GM12864 (cell line): ENCODE measurements at places on chromosomes 1 and 21.

DNA sequence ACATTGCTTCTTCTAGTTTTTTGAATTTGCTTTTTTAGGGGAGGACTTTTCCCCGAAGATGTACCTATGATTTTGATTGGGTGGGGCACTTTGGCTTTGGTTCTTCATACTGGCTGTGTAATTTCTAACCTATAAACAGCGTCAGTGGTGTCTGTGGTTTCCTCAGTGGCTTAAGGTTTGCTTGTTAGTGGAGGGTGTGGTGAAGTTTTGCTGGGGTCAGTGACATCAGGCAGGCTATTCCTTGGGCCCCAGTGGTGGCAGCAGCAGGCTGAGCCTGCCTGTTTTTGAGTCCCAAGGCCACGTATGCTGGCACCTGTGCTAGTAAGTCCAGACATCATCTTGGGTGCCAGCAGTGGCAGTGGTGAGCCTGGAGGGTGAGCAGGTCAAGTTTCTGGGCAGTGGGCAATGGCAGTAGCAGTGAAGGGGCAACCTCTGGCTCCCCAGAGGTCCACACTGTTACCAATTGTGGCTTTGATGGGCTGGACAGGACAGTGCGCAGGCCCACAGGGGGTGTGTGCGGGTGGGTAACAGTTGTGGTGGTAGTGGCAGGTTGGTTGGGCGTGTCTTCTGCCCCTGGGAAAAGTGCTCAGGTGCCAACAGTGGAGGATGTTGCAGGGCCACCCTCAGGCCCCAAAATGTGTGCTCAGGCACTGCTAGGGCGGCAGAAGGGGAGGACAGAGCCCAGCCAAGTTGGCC is 54.9 kb upstream of the B3GALT2 start:
- DNase-seq, result no peak

DNA sequence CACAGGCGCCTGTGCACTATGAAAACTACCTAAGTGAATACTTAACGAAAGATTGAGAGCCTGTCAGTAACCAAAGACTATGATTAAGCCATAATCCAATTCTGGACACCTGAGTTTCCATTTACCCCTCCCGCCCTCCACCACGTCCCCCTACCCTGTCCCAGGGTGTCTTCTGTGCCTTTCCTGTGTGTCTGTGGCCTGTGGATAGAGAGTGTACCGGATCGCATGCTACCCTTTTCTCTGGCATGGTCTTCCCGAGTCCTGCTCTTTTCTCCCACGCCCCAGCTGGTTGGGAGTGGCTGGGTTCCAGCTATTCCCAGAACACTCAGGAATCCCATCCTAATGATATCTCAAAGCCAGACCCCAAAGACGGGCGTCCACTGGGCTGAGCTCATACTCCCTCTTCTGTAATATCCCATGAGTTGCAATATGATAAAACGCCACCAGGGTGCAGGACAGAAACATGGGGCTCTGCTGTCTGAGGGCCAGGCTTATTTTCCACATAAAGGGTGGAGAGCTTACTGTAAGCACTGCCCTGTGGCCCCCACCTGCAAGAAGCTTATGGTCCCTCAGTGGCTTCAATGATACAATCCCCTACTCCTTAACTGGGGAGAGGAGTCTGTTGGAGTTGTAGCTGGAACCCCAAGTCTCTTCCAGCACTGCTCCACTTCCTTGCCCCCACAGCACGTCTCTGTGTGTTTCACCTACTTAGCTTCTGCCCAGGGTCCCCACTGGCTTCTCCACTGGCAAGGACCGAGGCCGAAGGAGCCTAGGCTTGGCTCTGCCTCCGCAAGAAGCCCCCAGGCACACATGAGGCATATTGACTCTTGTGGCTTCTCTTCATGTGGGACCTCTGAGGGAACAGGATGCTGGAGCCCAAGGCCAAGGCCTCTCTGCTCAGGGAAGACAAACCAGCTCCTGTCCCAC is 17.6 kb upstream of the ALX3 start:
- DNase-seq, result peak; percentile 10

DNA sequence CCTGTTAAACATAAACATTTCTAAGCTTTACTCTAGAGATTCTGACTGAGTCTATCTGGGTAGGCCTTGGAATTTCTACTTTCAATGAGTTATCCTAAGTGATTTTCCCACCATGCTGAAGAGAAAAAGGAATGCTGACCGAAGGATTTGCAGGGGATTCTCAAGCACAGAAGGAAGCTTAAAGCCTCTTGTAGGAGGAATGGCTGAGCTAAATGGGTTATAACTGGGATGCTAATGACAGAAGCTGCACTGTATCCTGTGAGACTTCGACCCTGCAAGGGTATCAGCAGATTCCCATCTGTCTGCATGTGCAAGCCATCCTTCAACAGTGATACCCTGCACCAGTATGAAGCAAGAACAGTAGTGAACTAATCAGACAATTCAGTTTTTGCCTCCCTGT is 35.4 kb downstream of the SLC35D1 start:
- no peak for DNase-seq

DNA sequence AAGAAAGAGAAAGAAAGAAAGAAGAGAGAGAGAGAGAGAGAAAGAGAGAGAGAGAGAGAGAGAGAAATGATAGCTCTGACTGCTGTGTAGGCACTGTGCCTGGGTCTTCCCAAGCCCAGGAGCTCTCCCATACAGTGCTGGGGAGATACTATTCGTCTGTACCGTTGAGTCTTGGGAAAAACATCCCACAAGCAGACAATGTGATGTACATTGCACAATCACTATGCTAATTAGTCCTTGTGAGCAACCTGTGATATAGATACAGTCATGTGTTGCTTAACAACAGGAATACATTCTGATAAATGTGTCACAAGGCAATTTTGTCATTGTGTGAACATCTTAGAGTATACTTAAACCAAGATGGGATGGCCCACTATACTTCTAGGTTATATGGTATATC is 381.0 kb downstream of the HHAT start:
- DNase-seq, result no peak

- no peak for DNase-seq
Observed at GRCh38 chr1:9086796-9087195, 17.4 kb upstream of the SLC2A5 start.

DNA sequence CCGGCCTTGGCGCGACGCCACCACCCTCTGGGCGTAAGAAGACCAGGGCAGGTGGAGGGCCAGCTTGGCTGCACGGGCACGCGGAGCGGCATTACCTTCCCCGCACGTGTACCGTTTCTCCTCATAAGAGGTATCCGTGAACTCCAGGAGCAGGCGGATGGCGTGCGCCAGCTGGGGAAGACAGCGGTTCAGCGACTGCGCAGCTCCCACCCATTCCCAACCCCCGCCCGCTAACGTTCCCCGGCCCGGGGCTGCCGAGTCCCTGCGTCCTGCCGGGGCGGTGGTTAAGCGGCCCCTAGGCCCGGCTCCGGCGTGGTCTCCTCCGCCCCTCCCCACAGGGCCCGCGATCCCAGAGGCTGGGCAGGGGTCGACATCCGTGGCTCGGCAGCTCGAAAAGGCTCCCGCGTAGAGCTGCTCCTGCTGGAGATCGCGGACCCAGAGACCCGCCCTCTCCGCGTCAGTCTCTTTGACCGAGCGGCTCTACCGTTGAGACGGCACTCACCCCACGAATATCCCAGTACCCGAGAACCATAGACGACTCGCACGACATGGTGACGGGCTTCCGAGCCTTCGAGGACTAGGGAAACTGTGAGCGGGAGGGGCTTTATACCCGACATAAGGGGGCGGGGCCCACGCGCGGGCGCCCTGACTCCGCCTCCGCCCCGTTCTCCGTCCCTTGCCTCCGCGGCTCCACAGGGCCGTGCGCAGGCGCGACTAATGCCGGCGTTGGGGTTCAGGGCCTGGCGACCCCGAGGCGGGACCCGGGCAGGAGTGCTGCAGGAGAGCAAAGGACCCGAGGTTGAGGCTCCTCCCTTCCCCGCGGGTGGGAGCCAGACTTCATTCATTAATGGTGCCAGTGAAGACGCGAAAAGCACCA is 862 bp downstream of the GSTM3 start:
- DNase-seq, result peak; percentile 7

GRCh38 chr21:40613546-40614030 is 233.4 kb downstream of the DSCAM start:
- no peak for DNase-seq

DNA sequence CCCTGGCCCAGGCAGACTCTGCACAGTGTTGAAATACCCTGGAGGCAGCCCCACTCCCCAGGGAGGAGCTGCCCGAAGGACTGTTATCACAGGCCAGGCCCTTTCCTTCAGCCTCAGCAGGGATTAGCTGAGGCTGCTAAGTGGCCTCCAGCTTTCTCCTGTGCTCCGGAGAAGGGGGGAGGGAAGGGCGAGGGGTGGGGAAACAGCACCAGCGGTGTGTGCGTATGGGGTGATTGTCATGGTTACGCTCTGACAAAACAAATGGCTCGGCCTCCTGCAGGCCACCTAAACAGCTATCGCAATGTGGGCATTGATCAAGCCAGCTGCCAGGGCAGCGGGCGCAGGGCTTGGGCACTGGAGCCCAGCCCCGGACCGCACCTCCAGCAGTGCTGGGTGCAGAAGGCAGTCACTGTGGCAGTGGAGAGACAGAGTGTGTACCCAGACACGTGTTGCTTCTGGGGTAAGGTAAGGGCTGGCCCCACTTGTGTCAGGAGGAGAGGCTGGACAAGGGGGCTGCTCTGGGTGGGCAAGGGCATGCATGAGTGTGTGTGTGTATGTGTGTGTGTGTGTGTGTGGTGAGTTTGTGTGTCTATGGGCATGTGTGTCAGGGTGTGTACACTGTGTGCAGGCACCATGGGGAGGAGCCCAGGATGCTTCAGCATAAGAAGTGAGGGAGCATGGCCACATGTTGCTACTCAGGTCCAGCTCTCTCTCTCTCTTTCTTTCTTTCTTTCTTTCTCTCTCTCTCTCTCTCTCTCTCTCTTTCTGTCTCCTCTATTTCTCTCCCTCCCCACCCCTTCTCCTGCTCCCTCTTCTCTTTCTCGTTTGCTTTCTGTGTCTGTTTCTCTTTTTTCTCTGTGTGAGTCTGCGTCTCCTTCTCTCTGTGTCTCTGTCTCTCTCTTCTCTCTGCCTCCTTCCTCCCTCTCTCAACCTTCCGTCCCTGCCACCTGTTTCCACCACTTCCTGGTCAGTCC is at the start of gene VWA5B1:
Gene VWA5B1, plus strand, starts transcription at position 252 of the 974 bp plus-strand sequence. CDS start 19,727 bp downstream, outside the sequence.
- no peak for DNase-seq

- no peak for DNase-seq
Observed at GRCh38 chr21:36686955-36687354, 12.0 kb upstream of the SIM2 start.

DNA sequence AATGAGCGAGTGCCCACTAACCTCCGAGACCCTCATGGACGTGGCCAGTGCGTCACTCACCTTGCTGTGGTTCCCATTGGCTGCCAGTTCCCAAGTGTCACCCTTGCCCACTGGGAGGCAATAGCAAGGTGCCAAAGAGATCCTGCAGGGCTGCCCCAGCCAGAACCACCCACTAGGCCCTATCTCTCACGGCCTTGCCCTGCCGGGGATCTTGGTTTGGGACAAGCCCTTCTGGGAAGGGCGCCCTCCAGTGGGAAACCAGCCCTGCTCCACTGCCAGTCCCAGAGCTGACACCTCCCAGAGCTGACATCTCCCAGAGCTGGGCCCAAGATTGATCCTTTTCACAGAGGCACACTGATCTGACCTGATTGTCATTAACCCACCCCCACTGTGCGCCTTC is 2.1 kb upstream of the SELENON start:
- no peak for DNase-seq

GRCh38 chr1:206841609-206842323 is 23.7 kb upstream of the IL20 start:
- DNase-seq, result no peak

DNA sequence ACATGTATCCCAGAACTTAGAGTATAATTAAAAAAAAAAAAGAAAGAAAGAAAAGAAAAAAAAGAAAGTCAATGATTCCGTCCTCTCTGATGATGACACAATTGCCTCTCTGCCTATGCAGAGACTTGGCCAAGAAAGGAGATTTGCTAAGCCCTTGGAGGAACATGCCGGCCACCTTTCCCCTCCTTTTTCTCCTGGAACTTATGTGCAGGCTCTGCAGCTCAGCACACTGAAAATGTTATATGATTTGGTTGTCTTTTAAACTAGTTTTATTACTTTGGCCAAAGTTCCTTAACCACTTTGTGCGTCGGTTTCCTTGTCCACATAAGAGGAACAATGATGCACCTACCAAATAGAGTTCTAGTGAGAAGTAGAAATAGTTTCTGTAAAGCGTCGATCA is 111.4 kb upstream of the ZNF644 start:
- no peak for DNase-seq

- DNase-seq, result no peak
Observed at GRCh38 chr1:30895944-30896660, 12.5 kb downstream of the SDC3 start.

DNA sequence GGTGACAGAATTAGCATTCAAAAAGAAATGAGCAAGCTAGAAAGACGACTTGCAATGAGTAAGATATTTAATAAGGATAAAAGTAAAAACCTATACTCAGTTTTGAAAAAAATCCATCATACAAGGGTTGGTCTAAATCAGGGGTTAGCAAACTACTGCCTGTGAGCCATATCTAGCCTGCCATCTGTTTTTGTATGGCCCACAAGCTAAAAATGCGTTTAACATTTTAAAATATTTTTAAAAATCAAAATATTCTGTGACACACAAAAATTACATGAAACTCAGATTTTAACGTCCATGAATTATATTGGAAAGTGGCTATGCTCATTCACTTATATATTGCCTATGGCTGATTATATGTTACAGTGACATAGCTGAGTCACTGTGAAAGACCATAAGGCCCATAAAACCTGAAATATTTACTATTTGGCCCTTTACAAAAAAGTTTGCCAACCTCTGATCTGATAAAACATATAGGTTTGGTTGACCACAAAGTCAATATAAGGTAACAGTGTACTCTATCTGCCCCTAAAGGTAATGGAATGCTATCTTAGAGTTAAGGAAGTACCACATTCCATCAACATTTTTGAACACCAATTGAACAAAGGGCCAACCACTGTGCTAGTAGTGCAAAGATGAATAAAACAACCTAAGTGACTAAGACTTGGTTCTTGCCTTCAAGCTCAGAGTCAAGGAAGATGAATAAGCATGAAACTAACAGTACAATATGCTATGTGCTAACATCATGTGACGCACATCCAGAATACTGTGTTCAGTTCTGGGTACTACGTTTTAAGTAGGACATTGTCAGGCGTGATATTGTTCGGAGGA is 3.2 kb downstream of the IFT25 start:
- DNase-seq, result no peak

- DNase-seq, result no peak
Observed at GRCh38 chr1:217867446-217867995, 236.4 kb downstream of the SPATA17 start.

GRCh38 chr1:245971711-245972085 is 535.4 kb downstream of the SMYD3 start:
- DNase-seq, result no peak

- DNase-seq, result no peak
Observed at GRCh38 chr1:156356875-156357534, 12.0 kb upstream of the RHBG start.

GRCh38 chr1:22969304-22969709 is 3.4 kb downstream of the LACTBL1 start:
- DNase-seq, result no peak

- no peak for DNase-seq
Observed at GRCh38 chr21:17725339-17725738, 93.8 kb downstream of the C21orf91 start.

DNA sequence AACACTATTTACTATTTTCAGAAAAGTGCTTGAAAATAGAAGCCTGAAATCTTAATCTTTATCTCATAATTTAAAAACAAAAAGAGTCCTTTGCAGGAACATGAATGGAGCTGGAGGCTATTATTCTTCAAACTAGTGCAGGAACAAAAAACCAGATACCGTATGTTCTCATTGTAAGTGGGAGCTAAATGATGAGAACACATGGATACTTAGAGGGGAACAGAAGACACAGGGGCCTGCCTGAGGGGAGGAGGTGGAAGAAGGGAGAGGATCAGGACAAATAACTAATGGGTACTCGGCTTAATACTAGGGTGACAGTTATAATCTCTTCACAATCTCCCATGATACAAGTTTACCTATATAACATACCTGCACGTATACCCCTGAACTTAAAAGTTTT is 176.3 kb downstream of the SDCCAG8 start:
- DNase-seq, result no peak
